ENCODE measurements at places on chromosomes 7 and 10. TPM values are rescaled to one million over a fixed set of nuclear protein-coding genes. Genes with fewer than 3 reads are reported as not detected.

The OIT3 gene
- not detected for polyA plus RNA-seq

The TECTB gene
- polyA plus RNA-seq, result not detected

The UNCX gene
- not detected for polyA plus RNA-seq

The OR2A12 gene
- not detected for polyA plus RNA-seq

The AOAH gene
- 2.8 TPM for polyA plus RNA-seq

The PIK3CG gene
- polyA plus RNA-seq, result 27.7 TPM

The NPC1L1 gene
- not detected for polyA plus RNA-seq

The DIP2C gene
- 1.4 TPM for polyA plus RNA-seq
